ENCODE measurements at places on chromosomes 2 and 18.

DNA sequence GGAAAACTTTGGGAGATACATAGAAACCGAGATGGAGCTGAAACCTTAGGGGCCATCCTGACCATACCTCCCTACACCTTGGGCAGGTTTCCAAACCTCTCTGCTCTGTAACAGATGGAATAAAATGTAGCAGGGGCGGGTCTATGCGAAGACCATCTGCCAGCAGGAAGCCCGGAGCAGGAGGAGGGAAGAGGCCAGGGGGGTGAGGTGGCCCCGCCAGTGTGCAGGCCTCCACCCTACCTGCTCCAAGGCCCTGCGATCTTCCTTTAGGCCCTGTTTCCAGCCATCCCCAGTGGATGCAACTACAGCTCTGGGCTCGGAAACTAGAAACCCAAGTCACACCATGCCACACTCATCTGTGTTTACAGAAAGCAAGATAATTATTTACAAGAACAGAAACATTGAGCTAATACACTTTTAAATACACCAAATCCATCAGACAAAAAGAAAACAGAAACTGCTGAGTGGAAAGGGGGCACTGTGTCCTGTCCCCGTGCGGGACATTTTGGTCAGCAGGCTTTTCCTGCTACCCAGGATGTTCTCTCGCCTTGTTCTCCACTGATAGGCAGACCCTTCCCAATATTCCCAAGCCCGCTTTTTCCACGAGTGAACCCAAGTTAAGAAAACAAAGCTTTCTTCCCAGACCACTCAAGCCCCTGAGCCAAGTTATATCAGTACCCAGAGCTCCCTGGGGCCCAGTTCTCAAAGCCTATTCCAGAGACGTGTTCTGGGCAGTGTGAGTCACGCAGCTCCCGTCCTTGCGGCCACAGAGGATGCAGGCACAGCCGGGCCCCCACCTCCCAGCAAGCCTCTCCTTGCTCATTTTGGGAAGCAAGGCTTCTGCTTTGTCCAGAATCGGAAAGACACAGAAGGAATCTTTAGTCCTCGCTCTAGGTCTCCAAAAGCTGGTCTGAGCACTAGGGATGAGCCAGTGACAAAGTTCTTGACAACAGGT lies 17.3 kb downstream of the CIB4 start:
- no peak for DNase-seq

GRCh38 chr18:3669376-3669775 lies 219.4 kb downstream of the TGIF1 start:
- no peak for DNase-seq

DNA sequence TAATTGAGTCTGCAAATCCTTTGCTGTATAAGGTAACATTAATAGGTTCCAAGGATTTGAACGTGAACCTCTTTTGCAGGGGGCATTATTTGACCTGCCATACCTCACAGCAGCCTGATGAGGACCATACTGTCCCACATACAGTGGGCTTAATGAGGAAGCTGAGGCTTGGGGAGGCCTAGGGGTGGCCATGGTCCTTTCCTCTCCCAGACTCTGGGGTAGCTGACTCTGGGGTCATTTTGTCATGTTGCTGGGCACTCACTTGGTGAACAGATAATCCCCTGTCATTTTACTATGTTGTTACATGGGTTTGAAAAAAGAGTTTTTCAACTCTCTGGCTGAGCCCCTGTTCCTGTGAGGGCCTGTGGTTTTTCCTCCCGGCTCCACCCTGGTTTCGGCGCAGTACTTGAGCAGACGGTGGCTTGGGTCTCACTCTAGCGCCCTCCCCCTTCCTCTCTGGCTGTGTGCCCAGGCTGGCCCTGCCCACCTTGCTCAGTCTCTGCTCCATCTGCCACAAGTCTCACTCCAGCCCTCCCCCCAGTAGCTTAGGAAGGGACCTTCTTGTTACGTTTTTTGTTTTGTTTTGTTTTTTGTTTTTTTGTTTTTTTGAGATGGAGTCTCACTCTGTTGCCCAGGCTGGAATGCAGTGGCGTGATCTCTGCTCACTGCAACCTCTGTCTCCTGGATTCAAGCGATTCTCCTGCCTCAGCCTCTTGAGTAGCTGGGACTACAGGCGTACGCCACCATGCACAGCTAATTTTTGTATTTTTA lies 21.0 kb downstream of the INPP4A start:
- no peak for DNase-seq

DNA sequence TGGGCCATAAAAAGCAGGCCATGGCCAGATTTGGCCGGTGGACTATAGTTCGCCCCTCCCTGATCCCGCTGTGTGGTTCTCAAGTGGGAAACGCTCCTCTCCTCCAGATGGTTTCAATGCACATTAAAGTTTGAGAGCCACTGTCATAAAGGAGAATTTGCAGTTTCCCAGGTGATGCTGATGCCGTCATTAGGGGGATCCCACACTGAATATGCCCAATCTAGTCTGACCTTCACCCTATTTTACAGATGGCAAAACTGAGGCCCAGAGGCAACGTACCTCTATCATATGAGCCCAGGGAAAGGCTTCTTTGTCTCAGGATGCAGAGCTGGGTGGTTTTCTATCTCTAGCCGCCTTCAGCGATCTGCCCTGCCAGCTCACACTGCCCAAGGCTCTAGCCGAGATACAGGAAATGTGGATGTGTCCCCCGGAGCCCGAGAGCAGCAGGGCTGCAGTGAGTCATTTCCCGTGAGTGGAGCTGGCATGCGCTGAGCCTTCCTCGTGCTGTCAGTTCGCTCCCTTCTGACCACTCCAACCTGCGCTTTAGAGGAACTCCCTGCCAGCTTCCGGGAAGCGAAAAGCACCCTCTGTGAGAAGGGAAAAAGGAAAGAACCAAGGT lies 116.2 kb downstream of the SMAD7 start:
- peak; percentile 71 for DNase-seq

Data from GM10248 (cell line).